CD4-positive, alpha-beta T cell (primary cell): ENCODE measurements at places on chromosomes 13 and 19. TPM values are rescaled to one million over a fixed set of nuclear protein-coding genes. Genes with fewer than 3 reads are reported as not detected.

- DNase-seq = no peak
Measured at GRCh38 chr19:48154003-48154402, 16.1 kb downstream of the LIG1 start.

DNA sequence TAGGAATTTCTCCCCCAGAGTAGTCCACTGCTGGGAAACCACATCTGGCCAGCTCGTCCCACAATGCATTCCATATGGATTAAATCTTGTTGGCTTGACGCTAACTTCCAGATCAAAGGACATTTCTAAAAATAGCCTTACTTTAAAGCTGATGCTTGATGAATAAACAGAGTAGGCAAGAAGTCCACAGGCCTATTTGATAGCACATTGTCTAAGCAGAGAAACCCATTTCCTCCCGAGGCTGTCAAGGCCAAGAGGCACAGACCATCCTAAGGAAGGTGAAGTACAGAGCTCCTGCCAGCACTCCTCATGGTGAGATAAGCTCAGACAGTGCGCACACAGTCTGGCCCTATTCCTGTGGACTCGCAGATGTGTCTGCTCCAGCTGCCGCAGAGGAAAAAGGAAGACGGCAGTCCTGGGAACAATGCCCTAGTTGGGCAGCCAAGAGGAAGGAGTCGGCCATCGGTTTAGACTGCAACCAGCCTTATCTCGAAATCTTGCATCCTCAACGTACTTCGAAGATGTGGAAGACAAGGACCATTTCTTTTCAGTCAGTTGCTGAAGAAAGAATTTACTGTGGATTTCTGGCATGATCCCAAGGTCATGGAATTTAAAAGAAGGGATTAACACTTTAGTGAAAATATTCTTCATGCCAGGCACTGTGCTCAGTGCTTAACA lies 156.8 kb downstream of the RGCC start:
- no peak for DNase-seq

- DNase-seq = no peak
Measured at GRCh38 chr19:54010474-54010873, 19.0 kb downstream of the CACNG6 start.

DNA sequence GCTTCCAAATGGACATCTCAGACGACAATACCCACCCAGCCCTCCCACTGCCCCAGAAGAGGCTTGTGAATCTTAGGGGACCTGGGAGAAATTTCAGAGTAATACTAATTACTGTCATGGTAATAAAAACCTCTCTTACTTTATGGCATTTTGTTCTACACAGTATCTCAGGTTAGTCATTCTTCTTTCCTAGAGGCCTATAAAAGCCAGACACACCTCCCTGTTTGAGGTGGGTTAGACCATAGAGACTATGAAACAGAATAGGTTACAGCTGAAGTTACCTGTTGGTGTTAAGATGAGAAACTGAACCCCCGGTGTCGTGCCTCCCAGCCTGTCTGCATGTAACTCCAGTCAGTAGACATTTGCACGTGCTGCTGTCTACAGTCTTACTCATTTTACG lies 113.9 kb downstream of the SLC7A1 start:
- DNase-seq = no peak

- DNase-seq = peak; percentile 5
Measured at GRCh38 chr13:95552539-95553441, at the start of gene CLDN10. Gene CLDN10, plus strand, starts transcription at chr13:95552720. Its CDS starts 34 bp downstream, at chr13:95552754.

GRCh38 chr13:50449465-50449864 lies 394.0 kb downstream of the DLEU7 start:
- no peak for DNase-seq

GRCh38 chr13:87536499-87536898 lies 134.7 kb upstream of the SLITRK5 start:
- no peak for DNase-seq

DNA sequence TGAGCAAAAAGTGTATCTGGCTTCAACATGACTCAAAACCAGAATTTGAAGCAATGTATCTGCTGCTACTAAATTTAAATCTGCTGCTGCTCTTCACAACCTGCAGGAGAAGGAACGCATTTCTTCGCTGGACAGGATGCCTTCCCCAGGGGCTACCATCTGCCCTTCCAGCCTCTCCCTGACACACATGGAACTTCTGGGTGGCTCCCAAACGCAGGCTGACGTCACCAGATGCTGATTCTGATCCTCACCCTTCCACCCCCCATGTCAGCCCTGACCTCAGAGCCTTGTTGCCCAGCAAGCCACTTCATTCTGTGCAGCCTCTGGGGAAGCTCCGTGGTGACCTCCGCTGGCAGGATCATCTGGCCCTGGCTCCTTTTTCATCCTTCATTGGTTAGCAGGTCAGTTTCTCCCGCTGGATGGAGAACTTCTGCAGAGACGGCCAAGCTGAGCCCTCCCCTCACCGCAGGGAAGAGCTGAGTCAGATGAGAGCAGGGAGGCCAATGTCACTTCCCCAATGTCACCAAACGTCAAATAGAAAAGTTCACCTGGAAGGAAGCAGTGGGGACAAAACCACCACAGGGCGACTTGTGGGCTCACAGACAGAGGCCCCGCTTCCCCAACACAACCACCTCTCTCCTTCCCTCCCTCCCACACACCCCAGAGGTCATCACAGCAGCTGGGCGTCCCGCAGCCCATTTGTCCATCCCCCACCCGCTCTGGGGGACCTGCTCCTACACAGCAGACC lies 14.0 kb upstream of the RAB20 start:
- DNase-seq = no peak

GRCh38 chr13:60348097-60348496 lies 48.9 kb upstream of the TDRD3 start:
- no peak for DNase-seq

DNA sequence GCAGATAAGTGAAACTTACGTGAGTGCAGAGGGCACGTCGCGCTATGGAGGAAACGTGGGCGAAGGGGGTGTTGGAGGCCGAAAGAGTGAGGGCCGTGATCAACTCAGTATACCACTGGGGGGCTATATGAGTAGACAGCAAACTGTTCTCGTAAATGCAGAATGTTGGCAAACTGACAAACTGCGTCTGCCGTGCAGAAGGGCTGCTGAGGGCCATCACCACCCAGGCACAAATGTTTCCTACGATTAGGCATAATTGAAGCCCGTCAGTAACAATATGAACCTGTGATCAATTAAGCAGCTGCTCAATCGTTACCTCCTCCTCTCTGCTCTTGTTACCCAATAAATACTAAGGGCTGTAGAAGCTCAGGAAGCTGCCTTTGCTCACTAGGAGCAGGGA lies 17.3 kb upstream of the MADCAM1 start:
- no peak for DNase-seq

- no peak for DNase-seq
Measured at GRCh38 chr13:39597838-39598237, 5.2 kb downstream of the LHFPL6 start.

Gene KIRREL2
- 0.14 TPM for total RNA-seq

Gene IGLON5
- not detected for total RNA-seq

Gene CCDC70
- not detected for total RNA-seq
